ENCODE measurements at places on chromosomes 1 and 21.

DNA sequence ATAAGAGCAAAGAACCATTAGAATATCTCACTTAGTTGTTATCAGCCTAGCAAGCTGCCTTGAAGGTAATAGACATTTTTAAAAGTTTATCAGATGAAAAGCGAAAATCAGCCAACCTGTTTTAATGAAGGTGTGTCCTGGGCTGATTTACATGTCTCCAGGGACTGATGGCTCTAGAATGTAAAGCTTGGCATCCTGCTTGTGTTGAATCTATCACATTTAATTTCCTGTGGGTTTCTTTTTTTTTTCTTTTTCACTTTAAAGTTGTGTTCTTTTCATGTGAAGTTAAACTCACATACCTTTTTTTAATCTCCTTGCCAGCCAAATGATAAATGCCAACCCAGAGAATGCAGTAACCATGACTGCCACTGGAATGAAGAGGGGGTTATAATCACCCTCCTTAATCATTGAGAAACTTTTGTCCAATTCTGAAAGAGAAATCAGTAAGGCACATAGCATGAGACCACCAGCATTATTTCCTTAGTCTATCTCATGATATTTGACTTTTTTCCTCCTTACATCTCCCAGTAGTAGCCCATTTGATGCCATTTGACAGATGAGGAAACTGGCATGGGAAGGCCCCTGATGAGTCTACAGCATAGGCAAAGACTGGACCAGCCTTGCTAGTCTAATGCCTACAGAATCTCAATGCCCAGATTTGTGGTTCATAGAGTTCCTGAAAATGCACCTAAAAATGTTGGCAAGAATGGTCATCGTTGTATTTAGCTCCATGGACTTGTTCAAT, 10.0 kb downstream of the SELL start:
- no peak for DNase-seq

GRCh38 chr1:218942431-218942830, 231.2 kb upstream of the LYPLAL1 start:
- no peak for DNase-seq

- DNase-seq, result peak; percentile 84
Observed at GRCh38 chr1:25820247-25821111, 725 bp downstream of the MTFR1L start.

DNA sequence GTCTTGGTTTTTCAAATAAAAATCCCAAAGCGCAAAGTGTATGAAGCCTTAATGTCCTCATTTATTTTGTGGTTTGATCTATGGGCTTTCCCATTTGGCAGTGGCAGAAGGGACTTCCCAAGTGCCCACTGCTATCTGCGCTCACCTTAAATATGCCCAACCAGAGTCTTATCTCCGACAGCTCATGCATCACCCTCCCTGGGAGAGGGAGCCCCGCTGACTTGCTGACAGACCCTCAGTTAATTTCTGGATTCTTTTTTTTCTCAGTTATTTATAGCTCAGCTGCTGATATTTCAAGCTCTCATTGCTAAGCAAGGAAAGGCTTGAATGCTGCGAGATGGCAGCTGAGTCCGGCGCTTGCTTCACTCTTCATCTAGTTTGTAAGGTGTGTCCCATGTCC, 19.3 kb downstream of the KAZN start:
- no peak for DNase-seq

DNA sequence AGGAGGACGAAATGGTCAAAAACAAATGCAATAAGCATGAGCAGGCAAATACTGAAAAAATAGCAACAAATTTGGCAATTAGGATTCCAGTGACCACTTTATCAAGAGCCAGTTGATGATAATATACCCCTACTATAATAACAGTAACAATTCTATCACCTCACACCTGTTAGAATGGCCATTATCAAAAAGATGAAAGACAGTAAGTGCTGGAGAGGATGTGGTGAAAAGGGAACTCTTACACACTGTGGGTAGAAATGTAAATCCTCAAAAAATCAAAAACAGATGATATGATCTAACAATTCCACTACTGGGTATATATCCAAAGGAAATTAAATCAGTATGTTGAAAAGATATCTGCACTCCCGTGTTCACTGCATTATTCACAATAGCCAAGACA, 114.3 kb upstream of the GFI1 start:
- no peak for DNase-seq

DNA sequence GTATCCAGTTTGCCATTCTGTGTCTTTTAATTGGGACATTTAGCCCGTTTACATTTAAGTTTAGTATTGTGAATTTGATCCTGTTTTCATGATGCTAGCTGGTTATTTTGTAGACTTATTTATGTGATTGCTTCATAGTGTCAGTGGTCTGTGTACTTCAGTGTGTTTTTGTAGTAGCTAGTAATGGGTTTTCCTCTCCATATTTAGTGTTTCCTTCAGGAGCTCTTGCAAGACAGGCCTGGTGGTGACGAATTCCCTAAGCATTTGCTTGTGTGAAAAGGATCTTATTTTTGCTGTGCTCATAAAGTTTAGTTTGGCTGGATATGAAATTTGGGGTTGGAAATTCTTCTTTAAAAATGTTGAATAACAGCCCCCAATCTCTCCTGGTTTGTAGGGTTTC, 69.2 kb upstream of the PDC start:
- no peak for DNase-seq

GRCh38 chr1:185409763-185410528, 92.9 kb upstream of the IVNS1ABP start:
- no peak for DNase-seq

DNA sequence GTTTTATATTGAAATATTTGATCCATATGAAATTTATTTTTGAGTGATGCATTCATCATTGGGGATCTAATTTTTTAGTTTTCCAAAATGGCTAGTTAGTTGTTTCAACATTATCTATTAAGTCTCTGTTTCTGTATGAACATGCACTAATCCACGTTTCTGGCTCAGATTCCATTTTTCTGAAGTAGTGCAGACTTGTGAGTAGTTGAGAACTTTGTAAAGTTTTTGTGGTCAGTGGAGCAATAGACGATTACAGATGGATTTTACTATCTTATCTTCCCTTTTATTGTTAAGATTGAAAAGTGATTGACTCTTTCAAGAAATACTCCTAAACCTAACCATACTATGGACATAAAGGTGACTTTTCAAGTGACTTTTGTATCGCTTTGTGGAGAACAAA, 16.7 kb downstream of the SOAT1 start:
- no peak for DNase-seq

DNA sequence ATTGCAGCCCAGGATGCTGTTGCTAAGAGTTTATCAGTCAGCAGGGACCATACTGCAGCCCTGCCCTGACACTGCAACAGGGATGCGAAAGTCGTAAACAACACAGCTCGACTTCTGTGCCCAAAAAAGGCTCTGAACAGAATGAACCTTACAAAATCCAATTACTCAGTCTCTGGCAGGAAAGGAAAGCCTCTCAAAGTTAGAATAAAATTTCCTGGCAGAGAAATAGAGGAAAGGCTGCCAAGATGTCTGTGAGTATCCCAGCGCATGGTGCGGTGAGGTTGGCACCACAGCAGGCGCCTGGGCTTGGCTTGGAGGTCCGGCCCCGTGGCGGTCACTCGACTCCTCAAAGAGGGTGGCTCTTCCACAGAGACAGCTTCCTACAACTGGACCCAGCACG, 185.8 kb downstream of the PCP4 start:
- DNase-seq, result no peak

DNA sequence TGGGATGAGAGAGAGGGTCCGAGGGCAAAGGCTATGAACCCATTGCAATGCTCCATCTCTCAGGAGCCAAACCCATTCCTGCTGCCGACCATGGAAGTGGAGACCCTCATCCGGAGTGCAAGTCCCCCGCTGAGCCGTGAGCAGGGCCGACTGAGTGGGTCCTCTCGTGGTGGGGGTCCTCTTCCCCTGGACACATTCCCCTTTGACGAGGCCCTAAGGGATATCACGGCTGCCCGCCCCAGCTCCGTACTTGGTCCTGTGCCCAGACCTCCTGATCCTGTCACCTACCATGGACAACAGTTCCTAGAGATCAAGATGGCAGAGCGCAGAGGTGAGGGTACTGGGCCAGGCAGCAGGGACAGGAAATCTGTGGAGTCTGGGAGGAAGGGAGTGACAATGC, 11.0 kb downstream of the HYI start:
- no peak for DNase-seq

DNA sequence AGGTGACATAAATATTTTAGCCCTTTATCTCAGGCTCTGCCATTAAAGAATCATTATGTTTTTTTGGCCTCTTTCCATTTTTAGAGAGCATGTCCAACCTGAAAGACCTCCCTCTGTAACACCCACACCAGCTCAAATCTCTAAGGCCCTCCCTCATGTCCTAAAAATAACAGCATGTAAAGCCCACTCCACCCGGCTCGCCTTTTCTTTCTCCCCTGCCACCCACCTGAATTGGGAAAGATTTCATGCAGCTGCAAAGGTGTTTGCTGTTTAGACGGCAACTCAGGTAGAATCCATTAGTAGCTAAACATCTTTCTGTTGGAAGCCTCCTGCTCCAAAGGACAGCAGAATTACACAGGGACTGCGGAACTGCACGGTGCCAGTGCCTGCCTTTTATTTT, 79.9 kb downstream of the DMRTA2 start:
- DNase-seq, result no peak

DNA sequence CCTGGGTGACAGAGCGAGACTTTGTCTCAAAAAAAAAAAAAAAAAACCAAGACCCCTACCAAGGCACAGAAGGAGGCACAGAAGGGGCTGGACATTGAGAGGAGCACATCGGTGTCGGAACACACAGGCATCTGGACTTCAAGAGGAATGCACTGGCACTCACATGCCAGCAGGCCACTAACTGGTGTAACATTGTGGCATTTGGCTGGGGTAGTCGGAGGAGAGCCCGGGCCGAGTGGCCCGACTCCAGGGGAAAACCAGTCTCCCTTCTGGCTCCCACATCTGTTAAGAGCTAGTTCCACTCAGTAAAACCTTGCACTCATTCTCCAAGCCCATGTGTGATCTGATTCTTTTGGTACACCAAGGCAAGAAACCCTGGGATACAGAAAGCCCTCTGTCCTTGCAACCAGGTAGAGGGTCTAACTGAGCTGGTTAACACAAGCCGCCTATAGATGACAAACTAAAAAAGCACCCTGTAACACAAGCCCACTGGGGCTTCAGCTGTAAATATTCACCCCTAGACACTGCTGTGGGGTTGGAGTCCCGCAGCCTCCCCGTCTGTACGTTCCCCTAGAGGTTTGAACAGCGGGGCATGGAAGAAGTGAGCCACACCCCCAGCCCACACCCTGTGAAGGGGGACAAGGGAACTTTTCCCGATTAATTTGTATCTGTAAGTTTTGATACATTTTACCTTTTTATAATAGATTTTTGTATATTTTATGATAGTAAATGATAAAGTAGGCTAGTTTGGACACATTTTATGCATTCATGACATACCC, 17.2 kb upstream of the AKIRIN1 start:
- DNase-seq, result no peak

DNA sequence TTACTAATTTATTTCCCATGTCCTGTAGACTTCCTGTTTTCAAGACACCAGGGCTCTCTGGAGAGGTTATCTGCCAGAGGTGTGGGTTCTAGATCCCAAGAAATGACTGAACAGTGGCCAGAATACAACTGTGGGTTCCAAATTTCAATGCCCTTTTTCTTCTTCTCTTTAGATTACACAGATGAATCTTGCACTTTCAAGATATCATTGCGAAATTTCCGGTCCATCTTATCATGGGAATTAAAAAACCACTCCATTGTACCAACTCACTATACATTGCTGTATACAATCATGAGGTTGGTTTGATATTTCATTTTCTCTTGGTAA, 15.0 kb downstream of the IFNAR2 start:
- DNase-seq, result no peak

Data from GM12892 (cell line).